CD8-positive, alpha-beta memory T cell (primary cell): ENCODE measurements at places on chromosomes 2 and 18. TPM values are rescaled to one million over a fixed set of nuclear protein-coding genes. Genes with fewer than 3 reads are reported as not detected.

DNA sequence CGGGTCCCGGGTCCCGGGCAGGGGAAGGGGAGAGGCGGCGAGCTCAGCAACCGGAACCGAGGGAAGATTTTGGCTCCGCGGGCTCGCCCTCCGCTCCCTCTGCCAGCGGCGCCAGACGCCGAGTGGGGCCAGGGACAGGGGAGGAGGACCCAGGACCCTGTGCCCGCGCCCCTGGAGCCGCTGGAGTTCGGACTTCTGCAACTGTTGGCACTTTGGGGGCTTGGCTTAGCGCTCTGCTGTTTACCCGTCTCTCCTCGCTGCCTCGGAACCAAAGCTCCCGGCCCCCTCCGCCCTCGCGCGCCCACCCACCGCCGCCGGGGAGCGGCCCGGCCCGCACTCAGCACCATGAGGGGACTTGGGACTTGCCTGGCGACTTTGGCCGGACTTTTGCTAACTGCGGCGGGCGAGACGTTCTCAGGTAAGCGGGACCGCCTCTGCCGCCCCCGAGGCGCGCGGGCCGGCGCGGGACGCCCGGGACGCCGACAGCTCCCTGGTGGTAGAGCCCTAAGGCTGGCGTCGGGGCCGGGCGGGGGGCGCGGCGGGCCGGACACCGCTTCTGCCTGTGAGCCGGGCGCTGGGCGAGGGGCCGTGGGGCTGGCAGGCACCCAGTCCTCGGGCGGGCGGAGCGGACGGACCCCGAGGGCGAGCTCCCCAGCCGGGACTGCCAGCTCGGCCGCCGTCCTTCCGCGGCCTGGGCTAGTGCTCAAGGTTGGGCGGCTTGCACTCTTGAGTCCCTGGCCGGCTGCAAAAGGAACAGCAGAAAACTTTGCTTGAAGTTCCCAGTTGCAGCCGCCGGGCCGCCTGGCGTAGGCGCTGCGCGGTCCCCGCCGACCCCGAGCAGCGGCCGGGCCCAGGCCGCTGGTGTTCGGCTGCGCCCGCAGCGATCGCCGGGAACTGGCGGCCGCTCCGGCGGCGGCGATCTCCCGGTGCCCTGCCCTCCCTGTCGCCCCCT lies 634 bp downstream of the PTPRM start:
- H3K36me3 ChIP-seq, result no peaks in the 10 kb centered on the region
- H3K4me3 ChIP-seq, result no peak overlapping the region
- no peaks in the 10 kb centered on the region for H3K27me3 ChIP-seq

GRCh38 chr2:144445196-144445595 lies 74.7 kb downstream of the ZEB2 start:
- no peaks in the 10 kb centered on the region for H3K4me1 ChIP-seq
- H3K36me3 ChIP-seq, result no peaks in the 10 kb centered on the region
- no peak overlapping the region for H3K4me3 ChIP-seq
- H3K27ac ChIP-seq, result no peak overlapping the region
- DNase-seq, result no peak

CROCC2 gene
- not detected for total RNA-seq

DNA sequence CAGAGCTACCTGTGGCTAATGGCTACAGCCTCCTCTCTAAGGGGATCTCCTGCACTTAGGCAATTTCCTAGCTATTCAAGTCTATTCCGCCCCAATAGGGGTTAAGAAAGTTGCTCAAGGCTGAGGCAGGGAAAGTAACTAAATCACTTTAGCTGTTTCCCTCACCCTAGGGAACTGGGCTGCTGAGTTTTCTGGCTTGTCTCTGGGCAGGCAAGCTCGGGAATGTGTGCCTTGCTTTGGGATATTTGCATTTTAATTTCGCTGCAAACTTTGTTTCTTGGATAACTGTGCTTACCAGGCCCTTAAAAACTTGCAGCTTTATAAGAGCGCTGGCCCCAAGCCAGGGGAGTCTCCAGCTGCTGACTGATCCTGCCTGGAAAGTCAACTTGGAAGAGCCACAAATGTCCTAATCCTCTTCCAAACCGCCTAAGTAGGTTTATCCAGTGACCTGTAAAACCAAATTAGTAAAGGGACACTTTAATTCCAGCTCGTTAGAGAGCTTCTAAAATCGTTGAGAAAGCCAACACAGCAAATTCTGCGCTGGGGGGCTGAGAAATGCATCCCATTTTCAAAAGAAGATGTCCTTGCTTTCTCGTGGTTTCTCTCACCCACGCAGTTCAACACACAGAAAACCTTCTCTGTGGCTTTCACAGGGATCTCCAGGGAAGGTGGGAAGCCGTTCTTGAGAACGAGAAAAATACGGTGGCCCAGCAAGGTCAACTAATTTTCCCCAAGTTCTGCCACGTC lies 59.5 kb upstream of the SP3 start:
- no peak overlapping the region for H3K27ac ChIP-seq
- DNase-seq, result no peak
- no peaks in the 10 kb centered on the region for H3K36me3 ChIP-seq
- no peak overlapping the region for H3K4me3 ChIP-seq

KIAA2012 gene
- not detected for total RNA-seq

SERPINB3 gene
- total RNA-seq, result not detected

DNA sequence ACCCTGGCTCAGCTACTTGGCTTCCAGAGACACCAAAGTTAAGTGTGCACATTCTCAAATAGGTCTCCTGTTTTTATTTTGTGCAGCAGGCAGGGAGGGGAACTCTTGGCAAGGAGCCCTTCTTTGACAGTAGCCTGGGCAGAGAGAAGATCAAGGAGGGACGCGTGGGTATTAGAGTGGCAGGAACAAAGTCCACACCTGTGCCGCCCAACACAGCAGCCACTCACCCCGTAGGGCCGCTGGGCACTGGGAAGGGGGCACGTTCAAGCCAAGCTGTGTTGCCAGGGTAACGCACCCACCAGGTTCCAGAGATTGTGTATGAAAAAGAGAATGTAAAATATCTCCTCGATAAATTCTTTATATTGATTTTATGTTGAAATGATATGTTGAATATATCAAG lies 229.3 kb upstream of the AGAP1 start:
- H3K4me1 ChIP-seq, result no peaks in the 10 kb centered on the region
- H3K27me3 ChIP-seq, result no peaks in the 10 kb centered on the region
- no peak for DNase-seq
- H3K36me3 ChIP-seq, result no peaks in the 10 kb centered on the region
- no peak overlapping the region for H3K4me3 ChIP-seq

BOLL gene
- not detected for total RNA-seq

- H3K27me3 ChIP-seq, result no peaks in the 10 kb centered on the region
- H3K4me3 ChIP-seq, result no peak overlapping the region
- no peak for DNase-seq
- H3K27ac ChIP-seq, result no peak overlapping the region
- H3K4me1 ChIP-seq, result no peaks in the 10 kb centered on the region
- no peaks in the 10 kb centered on the region for H3K36me3 ChIP-seq
Observed at GRCh38 chr2:173793709-173794565, 171.2 kb downstream of the SP3 start.

ZNF892 gene
- 4.3 TPM for total RNA-seq

HADHA gene
- total RNA-seq, result 122 TPM

DNA sequence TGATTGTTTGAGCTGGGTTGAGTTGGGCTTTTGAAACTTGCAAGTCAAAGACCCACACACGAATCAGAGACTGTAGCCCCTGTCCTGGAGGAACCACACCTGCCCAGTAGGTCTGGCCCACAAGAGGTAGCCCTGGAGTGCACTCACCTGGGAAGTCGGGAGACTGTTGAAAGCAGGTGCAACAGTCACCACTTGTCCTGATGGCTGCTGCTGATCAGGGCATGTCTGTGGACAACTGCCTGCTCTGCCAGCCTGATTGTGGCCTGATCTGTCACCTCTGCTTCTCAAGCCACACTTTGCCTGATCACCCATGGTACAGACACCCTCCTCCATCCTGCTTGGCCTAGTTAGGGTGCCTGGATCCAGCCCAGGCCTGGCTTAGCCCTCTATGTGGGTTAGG lies 105.0 kb upstream of the HAAO start:
- no peaks in the 10 kb centered on the region for H3K4me1 ChIP-seq
- H3K4me3 ChIP-seq, result no peak overlapping the region
- no peak overlapping the region for H3K27ac ChIP-seq
- H3K27me3 ChIP-seq, result no peaks in the 10 kb centered on the region
